MG63 (cell line): ENCODE measurements at places on chromosomes 7 and 10. TPM values are rescaled to one million over a fixed set of nuclear protein-coding genes. Genes with fewer than 3 reads are reported as not detected.

- no peak for DNase-seq
Observed at GRCh38 chr10:74808501-74808900, 17.9 kb upstream of the KAT6B start.

DNA sequence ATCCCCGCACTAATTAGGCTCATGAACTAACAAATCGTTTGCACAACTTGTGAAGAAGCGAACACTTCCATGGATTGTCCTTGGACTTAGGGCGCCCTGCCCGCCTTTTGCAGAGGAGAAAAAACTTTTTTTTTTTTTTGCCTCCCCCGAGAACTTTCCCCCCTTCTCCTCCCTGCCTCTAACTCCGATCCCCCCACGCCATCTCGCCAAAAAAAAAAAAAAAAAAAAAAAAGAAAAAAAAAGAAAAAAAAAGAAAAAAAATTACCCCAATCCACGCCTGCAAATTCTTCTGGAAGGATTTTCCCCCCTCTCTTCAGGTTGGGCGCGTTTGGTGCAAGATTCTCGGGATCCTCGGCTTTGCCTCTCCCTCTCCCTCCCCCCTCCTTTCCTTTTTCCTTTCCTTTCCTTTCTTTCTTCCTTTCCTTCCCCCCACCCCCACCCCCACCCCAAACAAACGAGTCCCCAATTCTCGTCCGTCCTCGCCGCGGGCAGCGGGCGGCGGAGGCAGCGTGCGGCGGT is at the start of gene EMX2:
Gene EMX2, plus strand, starts transcription at position 41 of the 519 bp plus-strand sequence. CDS start 522 bp downstream, outside the sequence.
- no peak for DNase-seq

DNA sequence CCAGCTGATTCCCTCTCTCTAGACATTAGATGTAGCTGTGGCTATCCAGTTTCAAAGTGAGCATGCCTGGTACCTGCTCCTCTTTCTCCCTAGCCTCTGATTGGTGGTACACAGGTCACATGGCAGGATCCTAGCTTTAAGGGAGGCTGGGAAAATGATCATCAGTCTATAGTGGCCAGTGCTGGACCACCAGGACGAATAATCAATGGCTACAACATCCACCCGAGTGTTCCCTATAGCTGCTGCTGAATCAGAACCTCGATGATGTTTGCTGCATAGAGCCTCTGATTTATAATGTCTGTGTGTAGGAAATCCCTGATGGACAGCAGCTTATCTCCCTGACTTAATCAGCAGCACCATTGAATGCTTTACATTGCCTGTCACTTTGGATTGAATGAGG is 28.9 kb upstream of the LMTK2 start:
- no peak for DNase-seq

- peak; percentile 4 for DNase-seq
Observed at GRCh38 chr10:11539191-11539868, 72.1 kb downstream of the USP6NL start.

DNA sequence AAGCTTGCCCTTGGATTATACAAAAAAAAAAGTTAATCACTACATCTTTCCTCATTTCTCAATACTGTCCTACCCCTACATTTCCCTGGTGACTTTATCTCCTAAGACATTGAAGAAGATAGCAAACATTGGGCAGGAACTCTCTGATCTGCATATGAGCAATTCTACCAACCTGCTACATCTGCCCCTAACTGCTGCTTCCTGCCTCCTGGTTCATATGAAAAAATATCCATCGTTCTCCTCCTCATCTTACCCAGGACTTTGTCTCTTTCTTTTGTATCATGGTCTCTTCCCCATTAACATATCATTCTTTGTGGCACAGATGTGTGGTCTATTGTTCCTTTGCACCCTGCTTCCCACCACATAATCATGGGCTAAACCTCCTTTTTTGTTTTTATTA is 139.7 kb upstream of the PCGF5 start:
- DNase-seq: no peak

The AKR1D1 gene
- total RNA-seq: not detected in 2 replicates

DNA sequence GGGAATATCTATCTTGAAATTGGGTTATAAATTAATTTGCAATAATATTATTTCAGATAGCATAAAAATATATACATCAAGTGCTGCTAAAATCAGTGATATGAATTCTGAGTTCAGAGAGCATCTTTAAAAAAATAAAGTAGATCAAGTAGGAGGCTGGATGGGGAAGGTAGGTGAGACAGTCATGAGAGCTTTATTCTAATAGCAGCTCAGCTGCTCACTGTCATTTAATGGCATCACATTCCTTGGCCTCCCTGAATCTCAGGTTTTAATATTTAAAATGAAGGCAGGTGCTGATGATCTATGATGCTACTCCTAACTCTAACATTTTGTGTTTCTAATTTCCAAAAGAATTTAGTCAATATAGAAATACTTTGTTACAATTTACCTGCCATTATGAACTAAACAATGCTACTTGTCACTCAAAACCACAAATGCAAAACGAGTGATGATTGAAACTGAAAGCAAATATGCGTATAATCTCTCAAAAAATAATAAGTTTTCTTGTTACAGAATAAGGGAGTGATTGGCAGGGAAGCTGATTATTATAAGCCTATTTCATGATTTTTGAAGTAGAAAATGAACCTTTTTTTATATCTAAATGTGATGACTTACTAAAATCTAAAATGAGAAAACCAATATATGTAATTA is 147.6 kb upstream of the CSTF2T start:
- DNase-seq: no peak

The DYNC1I1 gene
- 2.2 and 2.3 TPM in 2 replicates for total RNA-seq

- no peak for DNase-seq
Observed at GRCh38 chr7:120110169-120110568, 162.8 kb upstream of the KCND2 start.

The C10orf53 gene
- total RNA-seq: not detected in 2 replicates
